ENCODE measurements at places on chromosomes 1 and 21.

GRCh38 chr1:200900877-200901276 lies 6.2 kb downstream of the INAVA start:
- DNase-seq = no peak

DNA sequence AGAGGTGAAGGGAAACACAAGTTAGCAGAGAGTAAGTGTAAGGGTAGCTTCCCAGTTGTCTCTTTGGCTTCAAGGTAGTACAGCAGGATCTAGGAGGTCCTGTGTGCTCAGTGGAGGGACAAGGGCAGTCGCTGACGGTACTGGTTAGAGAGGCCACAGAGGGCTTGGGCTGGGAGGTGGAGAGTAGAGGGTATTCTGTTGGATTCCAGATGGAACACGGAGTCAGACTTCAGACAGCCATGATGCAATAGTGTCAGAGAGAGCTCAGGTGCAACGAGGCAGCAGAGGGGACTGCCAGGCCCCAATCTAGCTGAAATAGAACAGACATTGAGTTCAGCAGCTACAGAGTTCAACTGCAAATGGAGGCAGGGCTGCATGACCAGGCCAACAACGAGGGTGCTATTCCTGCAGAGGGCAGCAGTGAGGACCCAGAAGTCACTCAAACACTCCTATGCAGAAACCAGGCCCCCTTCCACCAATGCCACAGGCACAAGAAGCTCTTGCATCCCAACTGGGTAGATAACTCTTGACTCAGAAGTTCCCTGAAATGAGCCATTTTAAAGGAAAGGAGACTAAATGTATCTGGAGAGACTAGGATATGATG lies 325.0 kb upstream of the ESRRG start:
- DNase-seq = no peak

DNA sequence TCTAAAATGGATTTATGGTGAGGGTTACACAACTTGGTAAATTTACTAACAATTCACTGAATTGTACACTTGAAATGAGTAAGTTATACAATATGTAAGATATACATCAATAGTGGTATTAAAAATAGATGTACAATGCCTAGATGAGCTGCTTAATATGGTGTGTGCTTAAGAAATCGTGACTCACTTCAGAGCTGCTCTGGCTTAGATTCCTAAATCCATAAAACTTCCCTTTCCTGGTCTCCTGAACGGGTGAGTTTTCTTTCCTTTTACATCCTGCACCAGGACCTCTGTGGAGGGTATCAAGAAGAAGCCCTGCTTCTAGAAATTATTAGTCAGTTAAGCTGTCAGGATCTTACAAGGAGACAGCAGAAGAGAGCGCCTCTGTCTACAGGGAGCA lies 30.4 kb downstream of the H3-3A start:
- no peak for DNase-seq

GRCh38 chr1:206979379-206980043 lies 9.3 kb upstream of the FCAMR start:
- no peak for DNase-seq

- DNase-seq = no peak
Observed at GRCh38 chr1:206470692-206471414, 577 bp downstream of the IKBKE start.

- no peak for DNase-seq
Observed at GRCh38 chr1:103477101-103477500, 48.4 kb upstream of the RNPC3 start.

DNA sequence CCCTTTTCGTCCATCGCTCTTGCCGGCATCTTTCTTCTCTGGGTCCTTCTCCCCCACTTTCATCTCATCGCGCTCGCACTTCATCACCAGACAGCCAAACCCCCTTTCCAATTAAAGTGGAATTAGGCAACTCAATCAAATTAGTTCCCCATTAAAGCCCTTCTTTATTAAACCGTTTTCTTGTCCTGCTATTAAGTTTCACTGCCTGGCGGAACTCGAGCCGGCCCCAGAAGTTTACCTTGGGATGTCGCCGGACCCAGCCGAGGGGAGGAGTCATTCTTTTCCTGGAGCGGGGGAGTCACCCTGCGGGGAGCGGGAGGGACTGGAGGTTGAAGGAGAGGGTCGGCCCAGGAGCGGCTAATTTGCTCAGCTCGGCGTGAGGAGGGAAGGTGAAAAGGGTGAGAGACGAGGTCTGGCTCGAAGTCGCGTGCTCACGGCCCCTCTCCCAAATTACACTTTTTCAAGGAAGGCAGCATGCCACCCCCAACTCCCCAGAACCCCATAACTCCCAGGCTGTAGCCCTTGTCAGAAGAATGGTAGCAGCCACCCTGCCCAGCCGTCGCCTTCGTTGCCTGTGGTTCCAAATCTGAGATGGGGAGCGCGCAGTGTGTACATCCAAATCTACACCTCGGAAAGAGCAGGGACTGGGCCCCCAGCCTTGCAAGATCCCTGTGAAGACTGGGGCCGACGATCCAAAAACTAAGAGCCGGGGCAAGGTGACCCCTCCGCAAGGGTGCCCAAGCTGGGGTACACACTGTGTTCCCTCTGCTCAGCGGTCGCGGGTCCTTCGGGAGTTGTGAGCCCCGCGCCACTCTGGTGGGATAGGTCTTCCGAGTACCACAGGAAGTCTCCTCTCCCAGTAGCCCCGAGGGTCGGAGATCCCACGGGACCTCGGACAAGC lies 6.4 kb downstream of the DMRTA2 start:
- DNase-seq = no peak

GRCh38 chr21:44648557-44649311 lies 2.5 kb downstream of the KRTAP10-11 start:
- DNase-seq = no peak

DNA sequence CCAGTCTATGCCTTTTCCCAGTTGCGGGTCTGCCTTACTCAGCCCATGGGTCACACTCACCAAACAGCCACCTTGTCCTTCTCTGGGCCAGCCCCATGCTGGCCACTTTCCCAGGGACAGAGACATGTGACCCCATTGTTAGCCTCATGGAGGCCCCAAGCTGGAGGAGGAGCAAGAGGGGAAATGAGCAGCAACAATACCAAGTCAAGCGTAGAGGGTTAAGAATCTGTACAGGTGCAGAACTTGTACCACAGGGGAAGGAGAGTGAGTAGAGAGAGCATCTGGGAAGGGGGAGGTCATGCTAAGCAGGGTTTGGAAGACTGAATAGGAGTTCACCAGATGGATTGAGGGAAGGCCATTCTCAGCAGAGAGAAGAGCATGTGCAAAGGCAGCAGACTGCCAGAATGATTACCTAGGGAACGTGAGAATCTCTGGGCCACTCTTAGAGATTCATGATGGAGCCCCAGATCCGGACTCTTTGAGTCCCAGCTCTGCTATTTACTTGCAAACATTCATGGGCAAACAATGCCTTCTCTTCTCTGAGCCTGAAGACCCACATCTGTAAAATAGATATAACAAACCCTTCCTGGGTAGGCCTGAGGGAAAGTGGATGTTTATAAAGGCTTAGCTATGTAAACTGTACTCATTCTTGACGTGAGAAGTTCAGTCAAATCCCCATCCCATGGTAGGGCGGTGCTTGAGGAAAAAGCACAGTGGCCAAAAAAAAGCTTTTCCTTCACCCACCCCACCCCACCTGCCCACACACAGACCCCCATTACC lies 2.8 kb upstream of the SLC2A1 start:
- peak; percentile 64 for DNase-seq

DNA sequence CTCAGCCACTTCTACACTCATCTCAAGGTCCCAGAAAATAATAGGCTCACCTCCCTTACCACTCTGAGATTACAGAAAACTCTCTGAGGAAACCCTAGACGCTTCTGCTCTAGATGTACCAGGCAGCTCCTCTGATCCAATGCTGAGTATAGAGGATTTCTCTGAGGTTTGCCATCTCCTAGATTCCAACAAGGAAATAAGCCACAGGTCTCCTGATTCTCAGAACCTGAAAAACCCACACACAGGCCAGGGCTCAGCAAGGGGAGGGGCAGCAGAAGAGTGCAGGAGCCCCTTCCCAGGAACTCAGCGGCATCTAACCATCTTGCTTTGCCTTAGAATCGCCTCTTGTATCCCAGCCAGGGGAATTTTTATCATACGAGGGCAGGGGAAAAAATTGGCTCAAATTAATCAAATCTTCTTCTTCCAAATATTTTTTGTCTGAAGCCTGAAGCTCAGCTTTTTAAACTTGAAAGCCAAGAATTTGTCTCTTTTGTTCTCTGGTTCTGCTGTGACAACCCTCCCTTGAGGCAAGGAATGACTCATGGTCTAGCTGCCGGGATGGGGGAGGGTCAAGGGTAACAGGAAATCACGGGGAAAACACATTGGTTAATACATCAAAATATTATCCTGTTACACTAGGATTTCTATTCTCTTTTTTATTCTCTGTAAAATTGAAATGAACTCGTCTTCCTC lies 30.8 kb downstream of the GORAB start:
- DNase-seq = no peak

DNA sequence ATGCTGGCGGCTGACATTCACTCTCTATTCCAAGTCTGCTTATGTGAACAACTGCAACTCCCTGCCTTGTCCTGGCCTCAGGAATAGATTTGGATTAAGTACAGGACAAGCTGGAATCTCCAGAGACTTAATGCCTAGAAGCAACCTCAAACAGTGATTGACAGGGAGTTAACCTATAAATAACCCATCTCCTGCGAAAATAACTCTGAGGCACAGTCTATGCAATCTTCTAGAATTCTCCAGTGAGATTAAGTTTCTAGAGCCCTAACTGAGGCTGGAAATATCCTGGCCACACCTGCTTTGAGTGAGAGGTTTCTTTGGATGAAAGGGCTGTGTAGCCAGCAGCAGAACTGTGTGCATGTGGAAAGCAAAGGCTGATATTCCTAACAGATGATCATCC lies 25.3 kb upstream of the ATP1A1 start:
- DNase-seq = no peak

GRCh38 chr1:199287647-199288046 lies 648.8 kb downstream of the PTPRC start:
- no peak for DNase-seq

DNA sequence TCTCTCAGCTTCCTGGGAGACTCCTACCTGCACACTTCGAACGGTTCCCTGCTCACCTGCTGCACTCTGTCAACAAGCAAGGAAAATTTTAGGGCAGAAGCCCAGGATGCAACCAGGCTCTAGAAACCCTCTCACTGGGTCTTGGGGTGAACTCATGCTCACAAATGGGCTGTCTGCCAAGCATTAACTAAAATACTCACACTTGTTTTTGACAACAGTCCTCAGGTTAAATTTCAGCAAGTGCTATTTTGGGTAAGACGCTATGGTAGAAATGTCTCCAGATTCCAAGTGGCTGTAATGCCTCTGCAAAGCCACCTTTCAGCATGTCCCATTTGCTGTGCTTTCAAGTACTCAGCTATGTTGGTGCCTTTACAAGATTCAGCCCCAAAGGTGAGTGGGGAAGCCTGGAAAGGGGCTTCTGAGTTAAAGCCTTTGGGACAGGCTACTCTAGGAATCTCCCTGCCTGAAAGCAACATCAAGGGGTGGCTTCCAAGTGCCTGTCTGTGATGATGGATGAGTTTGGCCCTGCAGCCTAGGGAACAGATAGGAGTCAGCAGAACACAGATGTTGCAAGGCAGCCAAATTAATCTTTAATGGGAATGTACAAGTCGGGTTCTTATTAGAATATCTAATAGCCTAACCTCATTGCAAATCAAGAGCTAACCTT lies 211.9 kb upstream of the SPAG17 start:
- no peak for DNase-seq

GRCh38 chr1:211631168-211631567 lies 44.3 kb downstream of the NEK2 start:
- no peak for DNase-seq

DNA sequence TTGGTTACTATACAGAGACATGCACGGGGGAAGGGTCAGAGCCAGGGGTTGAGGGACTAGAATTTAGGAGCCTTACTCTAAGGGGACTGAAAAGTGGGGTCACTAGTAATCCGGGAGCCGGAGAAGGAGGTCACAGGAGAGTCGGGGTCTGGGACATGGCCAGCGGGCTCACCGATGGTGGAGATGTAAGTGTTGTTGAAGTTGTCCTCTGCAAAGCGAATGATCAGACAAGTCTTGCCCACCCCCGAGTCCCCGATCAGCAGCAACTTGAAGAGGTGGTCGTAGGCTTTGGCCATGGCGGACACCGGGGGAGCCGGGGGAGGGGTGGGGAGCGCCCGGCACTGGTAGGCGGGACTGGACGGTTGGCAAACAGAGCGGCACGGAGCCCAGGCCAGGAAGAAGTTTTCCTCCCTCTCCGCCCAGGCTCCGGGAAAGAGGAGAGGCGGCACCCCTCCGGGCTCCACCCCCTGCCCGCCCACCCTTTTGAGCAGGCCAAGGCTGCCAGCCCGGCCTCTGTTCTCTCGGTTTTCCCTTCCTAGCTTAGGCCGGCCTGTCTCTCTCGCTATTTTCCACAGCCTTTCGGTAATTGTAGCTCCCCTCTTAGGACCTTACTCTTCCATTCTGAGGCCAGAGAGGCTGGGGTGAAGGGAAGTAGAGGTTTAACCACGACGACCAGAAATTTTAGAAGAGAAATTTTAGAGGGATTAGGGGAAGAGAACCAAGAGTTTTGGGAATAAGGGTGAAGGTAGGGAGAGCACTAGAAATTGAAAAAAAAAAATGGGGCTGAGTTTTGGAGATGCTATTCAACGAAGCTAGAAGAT lies at the start of gene RAB13:
TSS of gene RAB13 (minus strand) at position 399 of the 821 bp plus-strand sequence. CDS start at position 296, 103 bp downstream.
- DNase-seq = peak; percentile 75

- DNase-seq = no peak
Observed at GRCh38 chr1:151887028-151887427, 22.3 kb downstream of the THEM4 start.

DNA sequence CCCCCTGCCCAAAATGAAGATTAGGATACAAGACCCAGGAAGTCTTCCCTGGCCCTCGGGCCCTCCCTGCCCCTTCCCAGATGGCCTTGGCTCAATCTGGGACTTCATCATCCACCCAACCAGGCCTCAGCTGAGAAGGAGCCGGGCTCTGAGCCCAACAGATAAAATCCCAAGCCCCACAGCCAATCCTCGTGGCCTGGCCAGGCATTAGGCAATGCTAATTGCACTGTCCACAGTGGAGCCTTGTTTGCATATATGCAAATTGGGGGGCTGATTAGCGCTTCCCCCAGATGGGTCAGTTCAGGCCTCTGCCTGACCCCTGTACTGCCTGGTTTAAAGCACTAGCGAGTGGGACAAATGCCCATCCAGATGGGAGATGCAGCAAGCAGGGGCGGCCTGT lies 34.9 kb downstream of the IGSF21 start:
- no peak for DNase-seq

All from anterior cingulate cortex (tissue), 58 donors.